ENCODE measurements at places on chromosomes 6 and 20.

DNA sequence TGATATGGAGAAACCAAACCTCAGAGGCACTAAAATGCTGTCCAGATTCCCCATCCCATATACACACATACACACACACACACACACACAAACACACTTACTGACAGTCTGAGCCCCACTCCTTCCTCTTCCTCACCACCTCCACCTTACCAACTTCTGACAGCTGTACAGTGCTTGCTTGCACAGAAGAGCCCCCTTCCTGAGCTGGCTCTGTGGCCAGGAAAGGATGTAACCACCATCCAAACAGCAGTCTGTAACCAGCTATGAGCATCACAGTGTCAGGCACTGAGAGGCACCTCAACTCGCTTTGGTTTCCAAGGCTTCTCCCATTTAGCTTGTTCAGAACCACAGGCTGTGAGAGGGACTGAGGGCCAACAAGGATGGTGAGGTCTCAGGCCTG lies 5.9 kb upstream of the C6orf136 start:
- DNase-seq, result no peak

GRCh38 chr6:75643173-75643572 lies 41.5 kb downstream of the SENP6 start:
- no peak for DNase-seq

DNA sequence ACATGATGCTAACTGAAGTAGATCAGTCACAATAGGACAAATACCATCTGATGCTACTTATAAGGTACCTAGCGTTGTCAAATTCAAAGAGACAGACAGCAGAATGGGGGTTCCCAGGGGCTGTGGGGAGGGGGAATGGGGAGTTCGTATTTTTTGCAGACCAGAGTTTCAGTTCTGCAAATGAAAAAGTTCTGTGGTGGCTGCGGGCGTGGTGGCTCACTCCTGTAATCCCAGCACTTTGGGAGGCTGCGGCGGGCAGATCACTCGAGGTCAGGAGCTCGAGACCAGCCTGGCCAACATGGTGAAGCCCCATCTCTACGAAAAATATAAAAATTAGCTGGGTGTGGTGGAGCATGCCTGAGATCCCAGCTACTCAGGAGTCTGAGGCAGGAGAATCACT lies 68.1 kb downstream of the SLC22A23 start:
- no peak for DNase-seq

DNA sequence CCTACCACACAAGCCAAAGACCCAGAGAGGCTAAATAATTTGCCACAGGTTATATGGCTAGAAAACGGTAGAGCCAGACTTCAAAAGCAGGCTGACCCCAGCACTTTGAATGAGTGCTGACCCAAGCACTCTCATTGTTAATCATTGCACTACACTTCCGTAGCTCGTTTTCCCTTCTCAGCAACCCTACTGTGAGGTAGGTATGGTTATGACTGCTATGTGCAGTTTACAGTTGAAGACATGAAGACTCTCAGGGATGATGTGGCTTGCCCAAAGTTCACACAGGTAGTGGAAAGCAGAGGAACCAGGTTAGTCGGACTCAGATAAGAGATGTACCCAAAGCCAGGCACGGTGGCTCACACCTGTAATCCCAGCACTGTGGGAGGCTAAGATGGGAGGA lies 33.5 kb upstream of the RIMS4 start:
- peak; percentile 52 for DNase-seq

- DNase-seq, result no peak
Observed at GRCh38 chr6:11132194-11132888, 20.8 kb upstream of the ERVFRD-1 start.

- DNase-seq, result no peak
Observed at GRCh38 chr20:34970193-34970840, 14.6 kb downstream of the MYH7B start.

GRCh38 chr20:37072293-37073196 lies 23.3 kb downstream of the RBL1 start:
- peak; percentile 3 for DNase-seq

DNA sequence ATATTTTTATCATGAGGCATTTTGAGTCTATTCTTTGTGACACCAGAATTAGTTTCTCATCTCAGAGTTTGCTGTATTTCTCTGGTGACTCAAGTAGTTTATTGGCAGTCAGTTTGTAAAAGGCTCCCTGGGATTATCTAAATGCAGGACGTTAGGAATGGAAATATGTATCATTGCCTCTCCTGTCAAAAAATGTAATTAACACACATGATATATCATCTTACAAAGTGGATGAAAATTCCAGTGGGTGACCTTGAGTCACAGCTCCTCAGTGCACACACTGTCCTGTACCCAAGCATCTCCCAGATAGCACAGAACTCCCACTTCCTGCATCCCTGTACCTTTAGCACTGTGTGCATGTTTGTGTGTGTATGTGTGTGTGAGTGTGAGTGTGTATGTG lies 258.6 kb downstream of the LAMA2 start:
- DNase-seq, result no peak

GRCh38 chr20:52837378-52837777 lies 134.8 kb upstream of the TSHZ2 start:
- DNase-seq, result no peak

GRCh38 chr6:85419046-85419759 lies 30.7 kb upstream of the NT5E start:
- DNase-seq, result no peak

- no peak for DNase-seq
Observed at GRCh38 chr20:63114693-63115311, 101.1 kb downstream of the YTHDF1 start.

- no peak for DNase-seq
Observed at GRCh38 chr6:111921103-111921502, 47.9 kb upstream of the FYN start.

DNA sequence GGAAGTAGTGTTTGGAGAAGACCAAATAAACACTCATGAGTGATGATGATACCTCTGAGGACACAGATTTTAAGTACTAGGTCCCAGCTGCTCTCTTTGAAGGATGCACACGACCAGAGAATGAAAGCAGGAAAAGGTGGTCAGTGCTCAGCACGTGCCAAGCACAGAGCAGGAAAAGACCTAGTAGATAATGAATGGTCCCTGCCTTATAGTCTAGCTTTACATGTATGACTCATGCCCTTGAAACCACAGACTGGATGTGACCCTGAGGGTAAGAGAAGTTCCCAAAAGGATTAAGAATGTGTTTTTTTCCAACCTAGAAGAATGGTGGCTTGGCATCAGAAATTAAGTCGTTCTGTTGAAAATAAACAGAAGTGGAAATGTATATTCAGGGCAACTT lies 2.8 kb upstream of the MC3R start:
- DNase-seq, result no peak

DNA sequence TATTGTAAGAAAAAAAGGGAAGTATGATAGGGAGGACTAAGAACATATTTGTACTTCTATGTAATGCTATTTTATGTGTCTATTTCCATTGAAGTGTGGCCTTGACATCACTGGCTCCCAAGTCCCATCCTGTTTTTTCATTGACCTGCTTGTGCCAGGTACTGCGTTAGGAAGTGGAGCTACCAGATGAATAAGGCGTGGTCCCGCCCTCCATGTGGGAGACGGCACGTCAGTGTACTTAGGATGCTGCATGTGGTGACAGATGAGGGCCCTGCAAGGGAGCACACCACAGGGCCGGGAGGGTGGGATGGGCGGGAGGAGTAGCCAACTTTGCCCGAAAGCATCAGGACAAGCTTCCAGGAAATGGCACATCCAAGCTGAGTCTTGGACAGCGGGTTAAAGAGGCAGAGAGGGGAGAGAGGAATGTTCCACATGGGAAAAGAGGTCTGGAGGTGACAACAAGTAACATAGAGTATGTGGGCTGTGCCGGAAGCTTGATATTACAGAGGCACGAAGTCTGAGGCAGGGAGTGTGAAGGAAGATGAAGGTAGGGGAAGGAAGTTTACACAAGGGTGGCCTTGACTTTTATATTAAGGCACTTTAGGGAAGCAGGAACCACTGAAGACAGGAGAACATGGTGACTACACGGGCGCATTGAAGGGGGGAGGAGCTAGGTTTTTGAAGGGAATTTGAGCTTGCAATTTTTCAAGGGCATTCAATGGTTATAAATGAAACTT lies 140.6 kb downstream of the MTHFD1L start:
- no peak for DNase-seq

GRCh38 chr20:47428164-47428563 lies 71.7 kb upstream of the ZMYND8 start:
- no peak for DNase-seq

- no peak for DNase-seq
Observed at GRCh38 chr6:13841936-13842335, 27.6 kb upstream of the MCUR1 start.

DNA sequence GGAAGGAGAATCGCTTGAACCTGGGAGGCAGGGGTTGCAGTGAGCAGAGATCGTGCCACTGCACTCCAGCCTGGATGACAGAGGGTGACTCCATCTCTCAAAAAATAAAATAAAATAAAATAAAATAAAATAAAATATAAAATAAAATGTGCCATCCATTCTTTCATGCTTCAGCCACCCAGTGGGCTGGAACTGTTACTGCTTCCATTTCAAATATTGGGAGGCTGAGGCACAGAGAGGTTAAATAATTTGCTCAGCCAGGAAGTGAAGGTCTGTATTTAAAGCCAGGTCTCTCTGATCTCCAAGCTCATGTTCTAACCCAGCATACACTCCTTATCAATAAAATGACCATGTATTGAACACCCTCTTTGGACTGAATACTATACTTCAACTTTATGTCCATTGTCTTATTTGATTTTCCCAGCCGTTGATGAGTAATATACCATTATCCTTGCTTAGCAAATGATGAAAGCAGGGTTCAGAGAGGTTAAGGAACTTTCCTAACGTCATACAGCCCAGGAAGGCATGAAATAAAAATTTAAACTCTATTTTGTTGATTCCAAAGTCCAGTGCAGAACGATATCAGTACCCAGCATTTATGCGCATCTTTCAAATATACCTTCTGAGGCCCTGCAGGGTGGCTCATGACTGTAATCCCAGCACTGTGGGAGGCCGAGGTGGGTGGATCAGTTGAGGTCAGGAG lies 25.8 kb upstream of the SLC9A8 start:
- DNase-seq, result no peak

DNA sequence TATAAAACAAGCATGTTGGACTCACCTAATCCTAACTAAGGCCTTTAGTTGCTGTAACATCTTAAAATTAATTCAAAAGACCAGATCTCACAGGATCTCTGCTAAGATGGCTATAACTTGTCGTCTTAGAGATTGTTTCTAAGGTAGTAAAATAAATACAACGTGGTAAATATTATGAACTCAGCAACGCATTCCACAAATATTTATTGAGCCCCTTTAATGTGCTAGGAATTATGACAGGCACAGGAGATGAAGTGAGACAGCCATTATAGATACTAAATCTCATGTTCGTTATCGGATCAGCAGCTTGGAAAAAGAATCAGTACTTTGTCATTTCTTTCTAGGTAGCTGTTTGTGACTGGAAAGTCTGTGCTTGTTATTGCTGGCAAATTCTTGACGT lies 20.9 kb upstream of the MCM3 start:
- no peak for DNase-seq

DNA sequence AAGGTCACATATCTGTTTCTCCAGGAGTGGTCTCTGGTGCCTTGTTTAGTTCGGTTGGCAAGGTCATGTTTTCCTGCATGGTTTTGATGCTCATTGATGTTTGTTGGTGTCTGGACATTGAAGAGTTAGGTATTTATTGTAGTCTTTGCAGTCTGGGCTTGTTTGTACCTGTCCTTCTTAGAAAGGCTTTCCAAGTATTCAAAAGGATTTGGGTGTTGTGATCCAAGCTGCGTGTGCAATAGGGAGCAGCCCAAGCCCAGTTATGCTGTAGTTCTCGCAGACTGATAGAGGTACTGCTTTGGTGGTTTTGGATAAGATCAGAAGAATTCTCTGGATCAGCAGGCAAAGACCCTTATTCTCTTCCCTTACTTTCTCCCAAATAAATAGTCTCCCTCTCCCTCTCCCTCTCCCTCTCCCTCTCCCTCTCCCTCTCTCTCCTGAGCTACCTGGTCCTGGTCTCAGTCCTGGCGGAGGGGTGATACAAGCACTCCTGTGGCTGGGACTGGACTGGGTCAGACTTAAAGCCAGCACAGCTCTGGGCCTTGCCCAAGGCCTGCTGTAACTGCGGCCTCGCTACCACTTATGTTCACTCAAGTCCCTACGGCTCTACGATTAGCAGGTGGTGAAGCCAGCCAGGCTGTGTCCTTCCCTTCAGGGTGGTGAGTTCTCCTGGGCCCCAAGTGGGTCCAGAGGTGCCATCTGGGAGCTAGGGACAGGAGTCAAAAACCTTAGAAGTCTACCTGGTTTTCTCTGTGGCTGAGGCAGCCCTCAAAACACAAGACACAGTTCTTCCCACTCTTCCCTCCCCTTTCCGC lies 27.3 kb upstream of the GRM4 start:
- no peak for DNase-seq

DNA sequence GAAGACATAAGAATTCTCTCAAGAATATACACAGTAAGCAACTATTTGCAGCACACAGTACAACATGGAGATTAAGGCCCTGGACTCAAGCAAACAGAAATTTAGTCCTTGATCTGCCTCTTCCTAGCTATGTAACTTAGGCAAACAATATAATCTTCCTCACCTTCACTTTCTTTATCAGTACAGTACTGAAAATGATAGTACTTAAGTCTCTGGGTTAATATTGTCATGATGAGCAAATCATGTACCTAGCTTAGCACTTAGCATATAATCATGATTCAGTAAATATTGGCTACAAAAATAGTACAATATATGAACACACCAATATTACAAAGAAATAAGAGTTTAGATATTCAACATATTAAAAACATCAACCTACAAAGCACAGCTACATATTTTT lies 320.5 kb downstream of the HACE1 start:
- DNase-seq, result no peak

DNA sequence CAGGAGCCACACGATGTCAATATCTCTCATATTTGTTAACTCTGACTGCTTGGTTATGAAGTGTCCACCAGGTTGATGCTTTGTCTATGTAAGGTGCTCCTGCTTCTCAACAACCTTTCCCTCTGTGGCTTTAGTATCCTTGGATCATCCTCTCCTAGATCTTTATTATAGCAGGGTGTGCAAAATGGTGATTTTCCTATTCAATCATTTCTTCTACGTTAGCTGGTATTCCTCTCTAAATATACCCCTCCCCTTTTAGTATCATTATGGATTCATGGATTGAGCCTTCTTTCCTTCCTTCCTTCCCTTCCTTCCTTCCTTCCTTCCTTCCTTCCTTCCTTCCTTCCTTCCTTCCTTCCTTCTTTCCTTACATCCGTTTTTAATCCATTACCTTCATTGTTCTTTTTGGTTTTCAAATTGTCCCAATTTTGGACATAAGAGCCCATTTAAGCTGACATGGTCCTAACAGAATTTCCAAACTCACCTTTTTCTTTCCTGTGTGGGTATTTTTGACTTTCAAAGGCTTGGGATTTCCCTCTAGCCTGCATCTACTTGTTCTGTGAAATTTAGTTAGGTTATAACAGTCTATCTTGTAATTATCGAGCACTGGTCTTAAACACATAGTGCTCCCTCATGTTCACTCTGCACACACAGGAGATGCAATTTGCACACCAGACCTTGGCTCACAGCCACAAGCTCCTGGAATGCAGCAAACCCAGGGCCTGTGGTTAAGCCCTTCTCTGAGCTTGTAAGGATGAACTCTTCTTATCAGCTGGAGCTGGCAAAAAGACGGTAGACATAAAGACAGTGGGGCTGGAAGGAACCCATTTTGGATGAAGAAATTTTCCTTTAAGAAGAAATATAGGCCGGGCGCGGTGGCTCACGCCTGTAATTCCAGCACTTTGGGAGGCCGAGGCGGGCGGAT lies 109.9 kb downstream of the SLC24A3 start:
- no peak for DNase-seq

Data from activated CD4-positive, alpha-beta T cell treated with anti-CD3 and anti-CD28 coated beads, Interleukin-2, Interleukin-6, amounts not matched to agents 100 ng/mL and 50 ng/mL, durations not matched to agents 16 hours and 8 hours (primary cell).